ENCODE measurements at places on chromosomes 12 and 14.

- H3K4me3 ChIP-seq = no peak overlapping the region
- H3K27me3 ChIP-seq = no peaks in the 10 kb centered on the region
- H3K27ac ChIP-seq = no peak overlapping the region
- no peaks in the 10 kb centered on the region for H3K36me3 ChIP-seq
- no peak for DNase-seq
- H3K4me1 ChIP-seq = no peaks in the 10 kb centered on the region
Measured at GRCh38 chr12:131357920-131358319, 353.0 kb upstream of the SFSWAP start.

DNA sequence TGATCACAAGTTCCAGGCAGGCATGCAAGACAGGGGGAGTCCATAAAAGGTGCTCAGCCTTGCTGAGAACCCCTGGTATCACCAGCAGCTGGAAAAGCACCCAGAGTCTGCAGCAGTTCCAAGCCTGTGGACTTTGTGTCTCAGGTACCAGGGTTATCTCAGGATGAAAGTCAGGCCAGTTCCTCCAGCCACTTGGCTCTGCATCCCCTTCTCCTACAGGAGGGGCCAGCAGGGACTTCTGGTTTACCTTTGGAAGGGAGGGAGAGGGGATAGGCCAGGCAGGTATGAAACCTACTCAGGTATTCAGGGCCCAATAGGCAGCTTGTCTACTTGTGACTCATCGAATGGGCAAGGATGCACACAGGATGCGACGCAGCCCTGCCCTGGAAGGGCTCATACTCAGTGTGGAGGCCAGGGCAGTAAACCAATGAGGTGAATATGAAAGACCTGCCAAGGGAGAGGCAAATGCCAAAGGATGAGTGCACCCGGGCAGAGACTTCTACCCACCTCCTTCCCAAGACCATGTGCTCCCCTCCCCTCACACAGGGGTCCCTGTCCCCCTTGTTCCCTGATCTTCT, 148.2 kb downstream of the SLC38A6 start:
- no peaks in the 10 kb centered on the region for H3K36me3 ChIP-seq
- H3K27me3 ChIP-seq = no peaks in the 10 kb centered on the region
- H3K4me1 ChIP-seq = peaks cover 13% of the 10 kb centered on the region

DNA sequence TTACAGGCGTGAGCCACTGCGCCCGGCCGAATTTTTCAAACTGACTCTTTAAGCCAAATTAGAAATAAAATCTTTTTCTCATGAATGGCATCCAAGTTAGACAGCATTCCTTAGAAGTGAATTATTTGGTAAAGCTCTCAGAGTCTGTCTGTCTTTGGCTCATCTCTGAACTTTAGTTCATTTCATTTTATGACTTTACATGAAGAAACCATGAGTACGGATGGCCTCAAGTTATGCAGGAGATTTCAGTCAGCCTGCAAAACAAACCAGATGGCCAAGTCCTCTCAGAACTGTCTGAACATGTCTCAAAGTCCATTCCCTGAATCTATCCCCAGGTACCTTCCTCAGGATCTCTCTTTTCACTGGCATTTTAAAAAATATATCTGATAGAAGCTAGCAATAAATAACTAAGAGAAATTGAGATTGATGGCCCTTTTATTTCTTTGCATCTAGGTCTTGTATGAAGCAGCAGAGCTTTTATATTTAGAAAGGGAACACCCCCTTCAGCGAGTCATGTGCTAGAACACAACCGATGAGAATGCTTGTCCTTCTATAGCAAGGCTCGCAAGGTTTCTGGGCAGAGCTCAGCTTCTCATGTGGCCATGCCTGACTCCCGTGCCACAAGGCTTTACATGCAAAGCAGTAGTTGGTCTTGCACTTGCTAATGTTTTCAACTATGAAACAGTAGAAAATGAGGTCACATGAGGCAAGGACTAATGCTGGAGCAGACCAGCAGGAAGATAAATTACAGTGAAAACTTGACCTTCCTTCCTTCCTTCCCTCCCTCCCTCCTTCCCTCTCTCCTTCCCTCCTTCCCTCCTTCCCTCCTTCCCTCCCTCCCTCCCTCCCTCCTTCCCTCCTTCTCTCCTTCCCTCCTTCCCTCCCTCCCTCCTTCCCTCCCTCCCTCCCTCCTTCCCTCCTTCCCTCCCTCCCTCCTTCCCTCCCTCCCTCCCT, 125.0 kb downstream of the AKAP6 start:
- no peak overlapping the region for H3K4me3 ChIP-seq
- no peak overlapping the region for H3K27ac ChIP-seq
- H3K36me3 ChIP-seq = no peaks in the 10 kb centered on the region

- peak; percentile 35 for DNase-seq
- H3K4me1 ChIP-seq = no peaks in the 10 kb centered on the region
- no peak overlapping the region for H3K27ac ChIP-seq
- no peak overlapping the region for H3K4me3 ChIP-seq
Measured at GRCh38 chr12:88371416-88372183, 208.7 kb downstream of the KITLG start.

- no peaks in the 10 kb centered on the region for H3K27me3 ChIP-seq
- peaks cover 2% of the 10 kb centered on the region for H3K4me1 ChIP-seq
- no peak overlapping the region for H3K4me3 ChIP-seq
- H3K27ac ChIP-seq = no peak overlapping the region
- no peak for DNase-seq
Measured at GRCh38 chr12:22234561-22234960, 99.9 kb downstream of the ST8SIA1 start.

- H3K36me3 ChIP-seq = no peaks in the 10 kb centered on the region
- no peak for DNase-seq
- no peak overlapping the region for H3K4me3 ChIP-seq
- no peaks in the 10 kb centered on the region for H3K4me1 ChIP-seq
- no peaks in the 10 kb centered on the region for H3K27me3 ChIP-seq
Measured at GRCh38 chr12:92045852-92046251, 99.8 kb downstream of the BTG1 start.

Measured in mesenchymal stem cell (in vitro differentiated cells and primary cell).